ENCODE measurements at places on chromosomes 16 and 17.

DNA sequence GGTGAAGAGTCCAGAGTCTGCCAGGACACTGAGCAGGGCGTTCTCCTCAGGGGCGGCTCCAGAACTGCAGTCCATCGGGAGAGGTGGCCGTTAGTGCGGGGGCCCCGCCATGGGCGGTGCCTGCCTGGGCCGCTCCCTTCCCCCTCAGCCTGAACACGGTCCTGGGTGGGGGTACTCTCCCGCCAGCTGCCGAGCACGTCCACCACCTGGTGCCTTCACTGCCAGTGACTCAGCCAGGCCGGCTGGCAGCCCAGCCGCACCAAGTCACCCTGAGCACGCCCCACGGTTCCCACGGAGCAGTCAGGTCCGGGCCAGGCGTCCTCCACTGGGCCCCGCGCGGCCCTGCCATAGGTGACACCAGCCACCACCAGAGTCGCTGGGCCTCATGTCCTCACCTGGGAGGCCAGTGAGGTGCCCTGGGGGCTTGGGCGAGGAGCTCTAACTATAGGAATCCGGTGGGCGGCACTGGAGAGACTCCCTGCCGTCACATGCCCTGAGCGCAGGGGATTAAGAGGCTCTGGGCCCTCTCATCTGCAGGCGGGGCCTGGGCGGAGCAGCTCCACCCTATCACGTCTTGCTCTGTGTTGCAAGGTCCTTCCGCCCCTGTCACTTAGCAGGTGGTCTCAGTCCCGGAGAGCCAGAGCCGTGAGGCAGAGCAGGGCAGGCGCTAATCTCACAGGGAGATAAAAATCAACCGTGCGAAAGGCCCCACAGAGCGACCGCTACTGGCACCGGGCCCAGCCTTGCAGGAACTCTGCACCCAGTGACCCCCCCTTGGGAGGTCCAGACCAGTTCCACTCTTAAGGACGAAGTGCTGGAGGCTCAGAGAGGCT is 14.3 kb downstream of the PIEZO1 start:
- DNase-seq: peak; percentile 55

DNA sequence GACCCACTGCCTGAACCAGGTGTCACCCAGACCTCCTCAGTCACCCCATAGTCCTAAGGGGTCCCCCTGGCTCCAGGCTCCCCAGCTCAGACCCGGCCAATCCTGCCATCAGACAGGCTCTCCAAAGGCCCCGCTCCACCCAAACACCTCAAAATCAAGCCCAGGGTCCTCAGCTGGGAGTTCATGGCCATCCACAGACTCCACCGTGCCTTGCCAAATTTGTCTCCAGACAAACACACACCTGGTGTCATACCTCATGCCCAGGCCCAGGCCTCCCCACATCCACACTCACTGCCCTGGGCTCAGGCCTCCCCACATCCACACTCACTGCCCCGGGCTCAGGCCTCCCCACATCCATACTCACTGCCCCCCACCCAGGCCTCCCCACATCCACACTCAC is 12.5 kb downstream of the RPH3AL start:
- no peak for DNase-seq

DNA sequence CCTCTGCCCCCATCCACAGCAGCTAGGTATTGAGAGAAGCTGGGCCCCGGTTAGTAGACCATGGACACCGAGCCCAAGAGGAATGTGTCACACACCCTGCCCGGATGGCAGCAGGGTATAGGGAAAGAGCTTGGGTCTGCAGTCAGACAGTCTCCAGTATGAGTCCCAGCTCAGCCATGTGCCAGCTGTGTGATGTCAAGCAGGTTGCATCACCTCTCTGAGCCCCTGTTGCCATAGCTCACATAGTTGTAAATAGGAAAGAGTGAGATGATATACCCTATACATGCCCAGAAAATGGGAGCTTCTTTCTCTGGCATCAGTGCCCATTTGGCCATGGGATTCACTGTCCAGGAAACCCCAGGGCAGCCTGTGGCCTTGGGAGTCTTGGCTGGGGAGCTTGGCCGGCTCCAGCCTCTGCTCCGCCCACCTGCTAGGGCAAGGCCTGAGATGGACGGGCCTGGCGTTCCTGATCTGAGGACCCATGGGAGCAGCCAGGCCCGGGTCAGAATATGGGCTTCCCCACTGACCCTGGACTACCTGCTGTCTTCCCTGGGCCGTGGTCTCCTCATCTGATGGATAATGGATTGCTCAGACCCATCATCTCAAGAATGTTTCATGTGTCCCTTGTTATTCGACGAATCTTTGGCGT is 13.2 kb downstream of the CD300LG start:
- DNase-seq: no peak

GRCh38 chr17:62882284-62882683 is 74.2 kb upstream of the MARCHF10 start:
- DNase-seq: no peak

GRCh38 chr17:64936117-64936516 is 16.8 kb upstream of the LRRC37A3 start:
- no peak for DNase-seq

- DNase-seq: no peak
Measured at GRCh38 chr17:57994436-57994835, 6.4 kb upstream of the VEZF1 start.

- DNase-seq: no peak
Measured at GRCh38 chr16:5176505-5176904, 78.9 kb upstream of the EEF2KMT start.

- DNase-seq: no peak
Measured at GRCh38 chr17:50111673-50112655, 16.8 kb downstream of the PDK2 start.

GRCh38 chr17:72510351-72511016 is 389.7 kb downstream of the SOX9 start:
- no peak for DNase-seq

DNA sequence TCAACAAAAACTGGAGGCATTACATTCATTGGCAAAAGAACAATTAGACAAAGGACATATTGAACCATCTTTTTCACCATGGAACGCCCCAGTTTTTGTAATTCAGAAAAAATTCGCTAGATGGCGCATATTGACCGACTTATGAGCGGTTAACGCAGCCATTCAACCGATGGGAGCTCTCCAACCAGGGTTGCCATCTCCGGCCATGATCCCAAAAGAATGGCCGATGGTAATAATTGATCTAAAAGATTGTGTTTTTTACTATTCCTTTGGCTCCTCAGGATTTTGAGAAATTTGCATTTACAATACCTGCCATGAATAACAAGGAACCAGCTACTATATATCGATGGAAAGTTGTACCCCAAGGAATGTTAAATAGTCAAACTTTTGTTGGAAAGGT is 21.4 kb downstream of the ALOX15B start:
- DNase-seq: peak; percentile 67

DNA sequence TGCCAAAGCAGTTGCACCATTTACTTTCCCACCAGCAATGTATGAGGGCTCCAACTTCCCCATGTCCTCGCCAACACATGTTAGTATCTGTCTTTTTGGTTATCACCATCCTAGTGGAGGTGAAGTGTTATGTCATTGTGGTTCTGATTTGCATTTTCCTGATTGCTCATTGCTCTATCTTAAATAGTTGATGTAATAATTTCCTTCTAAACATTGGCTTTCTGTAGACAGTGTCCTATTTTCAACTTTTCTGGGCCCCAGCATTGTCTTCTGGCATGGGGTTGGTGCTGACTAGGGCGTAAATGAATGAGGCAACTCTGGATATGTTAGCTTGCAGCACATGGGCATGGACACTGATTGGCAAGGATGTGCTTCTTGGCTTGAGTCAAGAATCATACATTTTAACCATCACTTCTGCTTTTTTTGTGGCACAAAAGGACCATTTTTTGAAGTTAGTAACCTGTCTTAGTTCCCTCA is 25.1 kb downstream of the PLCG2 start:
- no peak for DNase-seq

DNA sequence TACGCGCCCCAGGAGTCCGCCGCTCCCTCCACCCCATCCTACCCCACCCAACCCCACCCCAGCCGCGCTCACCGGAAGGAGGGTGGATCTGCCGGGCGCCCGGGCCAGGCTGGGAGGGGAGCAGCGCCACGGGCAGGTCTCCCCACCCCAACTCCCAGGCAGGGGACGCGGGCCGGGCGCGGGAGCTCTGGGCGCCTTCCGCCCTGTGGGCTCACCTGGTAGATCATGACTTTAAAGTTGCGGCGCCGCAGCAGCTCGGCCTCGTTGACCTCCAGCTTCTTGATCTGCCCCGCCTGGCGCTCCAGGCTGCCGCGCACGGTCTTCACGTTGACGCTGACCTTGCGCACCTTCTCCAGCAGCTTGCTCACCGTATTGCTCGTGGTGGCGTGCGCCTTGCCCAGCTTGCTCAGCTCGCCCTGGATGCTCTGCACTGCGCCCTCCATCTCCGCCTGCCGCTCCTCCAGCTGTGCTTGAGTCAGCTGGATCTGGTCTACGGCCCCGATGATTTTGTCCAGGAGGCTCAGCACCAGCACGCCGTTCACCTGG is 571 bp downstream of the CAVIN1 start:
- DNase-seq: peak; percentile 44

DNA sequence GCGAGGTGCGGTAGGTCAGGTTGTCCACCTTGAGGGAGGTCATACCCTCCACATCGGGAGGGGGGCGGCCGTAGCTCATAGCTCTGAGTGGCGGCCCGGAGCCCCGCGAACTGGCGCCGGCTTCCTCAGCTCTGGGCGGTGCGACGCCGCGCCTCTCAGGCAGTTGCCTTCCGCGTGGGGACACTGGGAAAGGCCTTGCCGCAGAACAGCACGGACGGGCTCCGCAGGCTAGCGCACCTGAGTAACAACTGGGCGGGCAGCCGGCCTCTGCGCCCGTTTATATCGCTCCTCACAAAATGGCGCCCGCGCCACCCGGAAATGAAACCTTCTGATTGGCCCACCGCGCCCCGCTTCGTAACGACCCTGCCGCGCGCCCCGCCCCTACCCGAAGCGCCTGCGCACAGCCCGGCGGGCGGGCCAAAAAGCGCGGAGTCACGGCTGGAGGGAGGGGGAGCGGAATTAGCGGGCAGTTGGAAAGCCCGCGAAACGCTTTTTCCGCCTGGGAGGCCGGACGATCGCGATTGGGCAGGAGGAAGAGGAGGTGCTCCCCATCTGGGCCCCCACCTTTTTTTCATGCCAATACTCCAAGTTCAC is at the start of gene SRSF2:
Gene SRSF2, minus strand, starts transcription at position 250 of the 594 bp plus-strand sequence. Its CDS starts 171 bp downstream, at position 79.
- peak; percentile 98 for DNase-seq

DNA sequence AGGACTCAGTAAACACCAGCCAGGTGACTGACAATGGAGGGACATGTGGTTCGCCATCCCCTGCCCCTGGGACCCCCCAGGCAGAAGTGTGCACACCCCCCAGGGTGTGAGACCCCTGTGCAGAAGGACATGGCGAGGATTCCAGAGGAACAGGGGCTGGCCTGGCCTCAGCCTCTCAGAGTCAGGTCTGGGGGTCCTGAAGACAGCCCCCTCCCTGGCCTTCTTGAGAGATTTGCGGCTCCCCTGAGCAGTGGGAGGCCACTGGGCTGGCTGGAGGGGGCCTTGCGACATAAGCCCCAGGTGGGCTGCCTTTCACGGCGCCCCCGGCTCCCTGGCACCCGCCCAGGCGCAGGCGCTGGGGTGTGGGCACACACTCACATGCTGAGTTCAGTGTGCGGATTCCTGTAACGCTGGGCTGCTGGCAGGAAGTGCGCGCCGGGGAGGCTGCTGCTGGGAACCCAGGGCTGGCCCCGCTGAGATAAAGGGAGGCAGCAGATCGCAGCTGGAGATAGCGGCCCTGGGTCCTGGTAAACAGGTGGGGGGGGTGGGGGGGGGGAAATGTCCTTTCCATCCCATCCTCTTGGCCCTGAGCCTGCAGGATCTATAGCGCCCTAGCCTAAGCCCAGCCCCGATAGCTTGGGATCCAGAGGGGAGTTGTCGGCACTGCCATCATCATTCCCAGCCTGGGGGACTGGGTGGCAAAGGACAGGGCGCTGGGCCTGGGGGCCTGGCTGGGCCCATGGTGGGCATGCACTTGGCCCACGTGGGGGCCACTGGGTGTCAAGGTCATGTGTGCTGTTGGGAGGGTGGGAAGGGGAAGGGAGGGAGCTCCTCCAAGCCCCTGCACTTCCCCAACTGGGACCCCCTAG is 27.1 kb downstream of the TMEM235 start:
- DNase-seq: peak; percentile 85

DNA sequence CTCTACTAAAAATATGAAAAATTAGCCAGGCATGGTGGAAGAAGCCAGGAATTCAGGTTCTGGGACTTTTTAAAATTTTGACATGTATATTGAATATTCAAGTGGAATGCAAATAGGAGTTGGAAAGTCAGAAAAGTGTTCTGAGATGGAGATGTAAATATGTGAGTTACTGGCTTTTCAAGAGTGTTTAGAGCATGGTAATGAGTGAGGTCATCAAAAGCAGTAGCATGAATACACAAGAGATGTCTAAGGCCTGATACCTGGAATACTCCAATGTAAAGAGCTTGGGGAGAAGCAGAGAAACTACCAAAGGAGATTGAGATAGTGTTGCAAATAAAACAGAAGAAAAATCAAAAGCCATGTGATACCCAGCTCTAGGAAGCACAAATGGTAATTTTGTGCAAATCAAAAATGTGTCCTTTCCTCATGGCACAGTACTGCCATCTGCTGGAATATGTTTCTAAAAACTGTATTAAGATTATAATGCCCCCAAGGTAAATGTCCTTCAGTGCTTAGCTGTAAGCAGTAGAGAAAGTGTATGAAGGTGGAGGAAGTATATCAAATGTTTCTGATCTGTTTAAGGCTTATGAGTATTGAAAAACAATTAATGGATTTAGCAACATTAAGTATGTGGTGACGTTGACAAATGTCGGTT is 908.4 kb downstream of the KCNJ18 start:
- no peak for DNase-seq

DNA sequence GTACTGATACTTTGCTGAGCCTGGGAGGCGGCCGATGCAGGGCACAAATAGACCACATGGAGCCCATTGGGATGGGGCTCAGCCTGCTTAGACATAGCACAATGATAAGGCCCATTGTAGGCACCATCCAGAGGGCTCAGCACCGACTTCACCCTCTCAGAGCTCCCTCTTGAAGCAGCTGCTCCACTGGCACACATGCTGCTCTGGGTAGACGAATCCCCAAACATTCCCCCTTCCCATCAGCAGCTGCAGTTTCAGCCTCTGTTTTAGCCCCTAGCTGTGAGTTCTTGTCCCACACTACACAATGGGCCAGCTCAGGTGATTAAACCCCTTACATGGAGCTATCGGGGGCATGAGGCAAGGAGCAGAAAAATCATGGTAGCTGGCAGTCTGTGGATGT is 174.1 kb downstream of the RGS9 start:
- no peak for DNase-seq

DNA sequence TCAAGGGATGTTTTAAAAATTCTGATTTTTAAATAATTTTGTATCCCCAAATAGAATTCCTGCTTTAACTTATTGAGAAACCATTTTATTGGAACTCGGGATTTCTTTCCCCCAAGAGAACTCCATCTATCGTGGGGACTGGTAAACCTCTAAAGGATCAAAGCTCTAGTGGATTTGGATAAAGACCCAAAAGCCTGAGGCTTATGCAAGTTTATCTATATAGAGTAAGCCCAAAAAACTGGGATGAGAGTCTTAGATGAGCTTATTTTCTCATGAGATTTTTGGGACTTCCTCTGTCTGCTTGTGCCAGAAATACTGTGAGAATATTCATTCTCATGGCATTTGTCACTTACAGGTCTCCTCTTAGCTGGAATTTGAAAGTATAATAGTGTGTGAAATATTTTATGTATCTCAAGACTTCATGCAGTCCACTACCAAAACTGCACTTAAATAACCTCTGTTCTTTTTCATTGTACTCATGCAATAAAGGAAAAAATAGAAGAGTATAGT is 333.1 kb downstream of the BCAS3 start:
- no peak for DNase-seq
